ENCODE measurements at places on chromosomes 16 and 17.
A peak's percentile ranks its signal among the peaks of the same experiment; 100 is the strongest.

DNA sequence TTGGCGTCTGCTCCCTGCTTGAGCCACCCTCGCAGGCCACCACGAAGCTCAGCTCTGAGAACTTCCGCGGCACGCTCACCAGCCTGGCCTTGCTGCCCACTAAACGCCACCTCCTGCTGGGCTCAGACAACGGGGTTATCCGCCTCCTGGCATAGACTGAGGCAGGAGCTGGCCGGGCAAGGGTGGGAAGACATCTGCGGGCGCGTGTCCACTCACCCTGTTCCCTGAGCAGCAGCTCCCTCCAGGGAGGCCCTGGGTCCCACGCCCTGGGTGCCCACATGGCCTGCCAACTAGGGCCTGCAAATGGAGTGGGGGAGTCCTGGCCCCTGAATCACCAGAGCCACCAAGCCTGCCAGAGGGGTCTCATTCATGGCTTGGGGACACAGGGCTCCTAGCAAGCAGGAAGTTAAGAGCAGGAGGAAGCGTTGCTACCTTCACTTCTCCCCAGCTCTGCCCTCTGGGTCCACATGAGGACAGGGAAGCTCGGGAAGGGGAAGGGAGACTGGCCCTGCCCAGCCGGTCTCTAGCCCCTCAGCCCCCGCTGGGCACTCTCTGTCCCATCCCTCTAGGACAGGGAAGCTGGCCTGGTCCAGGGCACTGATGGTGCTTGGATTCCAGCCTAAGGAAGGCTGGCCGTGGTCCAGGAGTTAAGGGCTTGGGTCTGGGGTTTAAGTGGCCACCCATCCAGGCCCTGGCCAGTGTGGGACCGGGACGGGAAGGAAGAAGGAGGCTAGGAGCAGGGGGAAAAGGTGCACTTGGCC lies 5.0 kb upstream of the SERPINF2 start:
- DNase-seq: no peak

DNA sequence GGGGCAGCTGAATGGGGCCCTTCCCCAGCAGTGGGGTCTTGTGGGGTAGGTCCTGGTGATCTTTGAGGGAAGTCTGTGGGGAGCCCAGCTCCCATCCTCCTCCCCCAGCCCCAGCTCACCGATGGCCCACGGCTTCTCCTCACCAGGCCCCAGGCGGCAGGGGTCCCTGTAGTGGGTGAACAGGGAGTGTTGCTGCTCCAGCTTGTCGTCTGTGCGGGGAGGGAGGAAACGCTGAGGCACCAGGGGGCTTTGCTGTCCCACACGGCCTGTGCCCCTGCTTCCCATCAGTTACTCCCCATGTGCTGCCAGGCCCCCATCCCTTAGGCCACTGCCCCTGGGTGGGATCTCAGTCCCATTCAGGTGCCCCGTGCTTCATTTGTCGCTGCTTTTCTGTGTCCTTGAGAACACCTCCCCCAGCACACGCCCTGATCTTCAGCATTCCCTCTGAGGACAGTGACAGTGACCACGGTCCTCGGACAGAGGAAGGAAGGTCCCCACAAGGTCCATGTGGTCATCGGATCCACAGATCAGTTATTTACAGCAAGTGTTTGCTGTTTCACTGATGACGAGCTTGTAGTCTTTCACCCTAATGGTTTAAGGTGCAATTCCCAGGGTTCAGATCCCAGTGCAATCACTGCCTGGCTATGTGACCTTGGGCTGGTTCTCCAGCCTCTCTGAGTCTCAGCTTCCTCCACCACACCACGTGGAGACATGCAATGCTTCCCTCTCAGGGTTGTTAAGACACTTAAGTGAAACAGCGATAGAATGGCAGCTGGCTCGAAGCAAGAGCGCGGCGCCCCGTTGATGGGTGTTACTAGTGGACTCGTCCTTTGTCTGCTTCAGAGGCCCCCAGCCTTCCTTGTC lies 53.1 kb downstream of the PRMT7 start:
- no peak for DNase-seq

GRCh38 chr17:14144508-14144907 lies 75.2 kb downstream of the COX10 start:
- no peak for DNase-seq

- peak; percentile 68 for DNase-seq
Observed at GRCh38 chr16:81632392-81633146, 146.5 kb upstream of the PLCG2 start.

- no peak for DNase-seq
Observed at GRCh38 chr17:68439656-68440290, 17.5 kb downstream of the WIPI1 start.

- DNase-seq: peak; percentile 70
Observed at GRCh38 chr17:19447085-19447583, 36.1 kb downstream of the RNF112 start.

GRCh38 chr17:76493505-76494167 lies 7.6 kb downstream of the RHBDF2 start:
- DNase-seq: no peak

DNA sequence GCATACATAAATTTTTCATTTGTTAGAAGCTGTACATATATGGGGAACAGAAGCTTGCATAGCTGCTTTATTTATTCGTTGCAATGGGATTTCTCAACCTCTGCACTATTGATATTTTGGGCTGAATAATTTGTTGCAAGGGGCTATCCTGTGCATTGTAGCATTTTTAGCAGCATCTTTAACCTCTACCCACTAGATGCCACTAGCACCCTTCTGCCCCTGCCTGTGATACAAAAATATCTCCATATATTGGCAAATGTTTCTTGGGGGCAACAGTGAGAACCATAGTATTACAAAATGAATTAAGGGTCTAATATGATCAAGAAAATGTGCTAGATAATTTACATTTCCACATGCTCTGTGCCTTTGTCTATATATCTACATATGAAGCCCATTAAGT lies 1401.0 kb downstream of the CDH11 start:
- DNase-seq: no peak

- no peak for DNase-seq
Observed at GRCh38 chr17:69447726-69448125, 33.2 kb downstream of the MAP2K6 start.

GRCh38 chr16:66271074-66272060 lies 95.1 kb upstream of the CDH5 start:
- DNase-seq: no peak

- DNase-seq: no peak
Observed at GRCh38 chr17:17322516-17323510, 19.6 kb downstream of the NT5M start.

DNA sequence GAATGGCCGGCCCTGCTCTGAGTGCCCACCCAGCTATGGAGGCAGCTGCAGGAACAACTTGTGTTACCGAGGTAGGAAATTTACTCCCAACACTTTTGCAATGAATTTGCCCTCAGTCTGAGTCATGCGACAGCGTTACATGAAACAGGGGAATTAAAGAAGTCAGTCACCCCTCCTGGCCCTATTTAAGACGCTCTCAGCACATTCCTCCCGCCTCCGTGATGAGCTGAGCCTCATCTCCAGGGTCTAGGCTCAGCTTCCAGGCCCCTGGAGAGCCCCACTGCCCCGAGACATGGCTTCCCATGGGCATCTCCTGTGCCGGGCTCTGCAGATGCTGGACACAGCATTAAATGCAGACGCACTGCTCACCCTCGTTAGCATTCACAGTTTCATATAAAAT lies 35.0 kb downstream of the CRISPLD2 start:
- no peak for DNase-seq

DNA sequence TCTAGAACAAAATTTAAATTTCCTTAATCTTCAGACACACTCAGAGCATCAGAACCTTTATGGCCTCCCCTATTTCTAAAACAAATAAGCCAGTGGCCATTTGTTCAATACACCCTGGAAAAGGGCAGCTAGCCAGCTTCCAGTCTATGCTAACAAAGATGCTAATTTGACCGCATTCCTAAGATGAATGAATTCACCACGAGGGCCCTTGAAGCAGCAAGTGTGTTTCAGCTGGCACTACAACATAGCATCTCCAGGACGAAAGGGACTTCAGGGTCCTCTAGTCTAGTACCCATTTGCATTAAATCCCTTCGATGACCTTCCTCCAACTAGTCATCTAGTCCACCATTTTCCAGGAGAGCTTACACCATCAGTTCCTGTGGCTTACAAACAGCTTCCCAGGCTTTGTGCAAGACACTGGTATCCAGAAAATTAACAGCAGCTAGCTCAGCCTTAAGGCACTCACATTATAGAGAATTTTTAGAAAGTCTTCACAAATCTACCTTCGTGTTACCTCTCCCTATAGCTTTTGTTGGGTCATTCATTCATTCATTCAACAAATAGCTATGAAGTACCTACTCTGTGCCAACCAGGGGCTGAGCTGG lies 10.9 kb downstream of the KRT37 start:
- no peak for DNase-seq

GRCh38 chr17:71905376-71906031 lies 215.3 kb upstream of the SOX9 start:
- no peak for DNase-seq

- DNase-seq: no peak
Observed at GRCh38 chr17:12089809-12090384, 69.2 kb downstream of the MAP2K4 start.

DNA sequence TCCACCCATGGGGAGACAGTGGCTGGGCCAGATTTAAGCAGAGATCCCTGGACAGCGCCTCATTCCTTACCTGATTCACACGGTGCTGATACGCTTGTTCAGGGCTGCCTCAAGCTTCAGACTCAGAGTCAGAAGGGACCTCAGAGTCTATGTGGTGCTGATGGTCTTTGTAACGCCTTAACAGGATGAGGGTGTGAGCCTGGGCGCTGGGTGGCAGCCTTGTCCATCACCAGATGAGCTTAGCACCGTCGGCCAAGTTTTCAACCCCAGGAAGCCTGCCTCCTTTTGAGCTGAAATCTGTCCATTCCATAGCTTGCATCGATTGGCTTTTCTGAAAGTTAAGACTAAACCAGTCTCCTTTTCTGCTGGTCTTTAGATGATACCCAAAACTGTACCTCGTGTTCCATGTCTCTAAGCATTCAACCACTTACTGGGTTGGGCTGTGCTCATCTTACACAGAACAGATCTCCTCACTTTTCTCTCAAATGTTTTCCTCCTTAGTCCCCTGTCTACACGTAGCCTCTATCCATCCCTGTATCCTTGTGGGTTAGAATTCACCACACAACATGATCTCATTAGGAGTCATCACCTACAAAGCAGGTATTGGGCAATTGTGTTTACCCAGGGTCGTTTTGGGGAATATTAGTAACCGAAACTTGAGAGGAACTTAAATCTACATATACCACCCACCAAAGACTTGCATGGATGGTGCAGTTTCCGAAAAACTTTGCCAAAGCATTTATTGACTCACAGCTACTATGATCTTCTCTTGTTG lies 573.4 kb downstream of the CDH13 start:
- no peak for DNase-seq

DNA sequence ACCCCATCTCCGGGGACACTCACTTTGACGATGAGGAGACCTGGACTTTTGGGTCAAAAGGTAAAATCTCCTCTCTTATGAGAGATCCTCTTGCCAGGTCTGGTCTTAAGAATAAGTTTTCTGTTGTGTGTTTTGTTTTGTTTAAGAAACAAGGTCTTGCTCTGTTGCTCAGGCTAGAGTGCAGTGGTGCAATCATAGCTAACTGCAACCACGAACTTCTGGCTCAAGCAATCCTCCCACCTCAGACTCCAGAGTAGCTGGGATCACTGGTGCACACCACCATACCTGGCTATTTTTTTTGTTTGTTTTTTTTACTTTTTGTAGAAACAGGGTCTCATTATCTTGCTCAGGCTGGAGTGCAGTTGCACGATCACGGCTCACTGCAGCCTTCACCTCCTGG lies 4.1 kb downstream of the MMP25 start:
- DNase-seq: no peak
